Spinal cord (tissue), 10 donors: ENCODE measurements at places on chromosomes 5 and 9.

DNA sequence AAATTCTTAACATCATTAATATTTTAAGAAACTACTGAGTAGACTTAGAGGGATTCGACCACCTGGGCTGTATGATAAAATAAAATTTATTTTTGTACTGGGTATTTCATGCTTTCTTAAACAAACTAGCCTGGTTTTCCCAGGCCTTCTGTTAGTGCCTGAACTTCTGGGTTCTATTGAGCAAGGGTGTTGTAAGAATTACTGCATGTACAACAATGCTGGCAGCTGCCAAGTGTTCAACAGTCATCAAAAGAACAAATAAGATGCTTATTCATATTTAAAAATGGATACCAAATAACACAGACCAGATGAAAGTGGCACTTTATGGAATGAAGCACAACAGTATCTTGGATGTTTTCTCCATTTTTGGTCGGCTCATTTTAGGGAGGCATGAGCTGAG, 123.2 kb upstream of the FBXL7 start:
- DNase-seq: no peak

DNA sequence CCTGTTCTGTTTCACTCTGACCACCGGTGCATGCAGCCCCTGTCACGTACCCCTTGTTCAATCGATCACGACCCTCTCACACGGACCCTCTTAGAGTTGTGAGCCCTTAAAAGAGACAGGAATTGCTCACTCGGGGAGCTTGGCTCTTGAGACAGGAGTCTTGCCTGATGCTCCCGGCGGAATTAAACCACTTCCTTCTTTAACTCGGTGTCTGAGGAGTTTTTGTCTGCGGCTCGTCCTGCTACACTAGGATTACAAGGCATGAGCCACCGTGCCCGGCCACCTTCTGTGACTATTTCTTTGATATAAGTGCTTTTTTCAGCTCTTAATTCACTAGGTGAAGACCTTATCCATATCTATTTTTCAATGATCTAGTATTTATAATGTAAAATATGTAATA, 167.5 kb downstream of the TTC39B start:
- no peak for DNase-seq

DNA sequence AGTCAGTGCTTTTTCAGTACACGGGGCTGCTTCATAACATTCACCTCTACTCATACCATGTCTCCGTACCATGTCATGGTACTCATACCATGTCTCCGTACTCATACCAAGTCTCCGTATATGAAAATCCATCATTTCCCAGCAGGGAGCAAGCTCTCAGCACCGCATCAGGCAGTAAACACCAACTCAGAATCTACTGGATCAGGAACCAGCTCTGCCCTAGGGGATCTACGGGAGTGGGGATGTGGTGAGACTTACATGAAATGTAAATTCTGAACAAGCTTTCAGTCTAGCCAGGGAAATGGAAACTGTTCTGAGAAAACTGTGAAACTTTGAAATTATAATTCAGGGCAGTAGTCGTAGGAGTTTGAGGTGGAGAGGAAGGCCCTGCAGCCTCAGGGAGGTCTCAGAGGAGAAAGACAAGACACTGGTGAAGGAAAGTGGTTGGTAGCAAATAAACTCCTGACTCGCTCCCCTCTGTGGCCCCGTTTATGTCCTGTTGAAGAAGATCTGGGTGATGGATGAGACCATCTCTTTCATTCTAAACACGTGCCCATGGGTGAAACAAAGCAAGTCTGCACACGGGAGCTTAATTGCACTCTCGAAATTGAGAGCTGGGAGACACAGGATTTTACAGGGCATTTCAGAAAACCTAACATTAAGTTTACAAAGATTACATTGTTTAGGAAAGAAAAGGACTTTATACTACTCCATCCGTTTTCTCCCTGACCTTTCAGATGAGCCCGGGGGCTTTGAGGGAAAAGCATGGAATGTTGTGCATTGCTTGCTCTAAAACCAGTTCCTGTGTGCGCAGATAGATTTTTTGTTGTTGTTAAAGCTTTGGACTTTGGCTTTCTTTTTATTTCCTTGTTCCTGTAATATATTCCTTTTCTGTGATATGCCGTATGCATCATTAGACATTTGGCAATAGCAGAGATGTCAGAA, 26.8 kb downstream of the ACTBL2 start:
- no peak for DNase-seq

GRCh38 chr5:55991768-55992486, 2.8 kb downstream of the IL6ST start:
- DNase-seq: no peak

DNA sequence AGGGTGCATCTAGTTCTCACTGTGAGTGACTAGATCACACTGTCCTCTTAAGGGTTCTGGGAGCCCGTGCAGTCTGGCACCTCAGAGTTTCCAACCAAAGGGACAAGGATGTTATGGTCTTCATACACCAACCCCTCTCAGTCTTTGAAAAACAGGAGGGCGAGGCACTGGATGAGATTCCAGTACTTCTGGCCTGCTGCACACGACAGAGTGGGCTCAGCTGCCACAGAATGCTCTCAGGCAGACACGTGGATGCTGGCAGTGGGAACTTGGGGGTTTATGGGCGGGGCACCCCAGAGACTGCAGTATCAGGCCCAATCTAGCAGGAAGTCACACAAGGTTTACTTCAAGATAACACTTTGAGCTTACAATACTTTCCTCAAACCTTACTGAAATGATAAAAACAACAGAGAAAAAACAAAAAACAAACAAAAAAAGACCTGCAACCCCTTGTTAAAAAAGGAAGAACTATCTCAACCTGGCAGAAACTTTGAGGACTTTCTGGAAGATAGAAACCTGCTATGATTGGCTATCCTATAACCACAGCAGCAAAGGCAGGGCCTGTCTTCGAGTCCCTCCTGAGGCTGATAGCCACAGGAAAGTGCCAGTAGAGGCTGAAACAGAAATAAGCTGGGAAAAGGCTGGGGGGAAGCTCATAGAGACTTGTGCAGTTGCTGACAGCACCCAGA, 28.3 kb upstream of the TGFBR1 start:
- DNase-seq: no peak
